ENCODE measurements at places on chromosomes 13 and 19. TPM values are rescaled to one million over a fixed set of nuclear protein-coding genes. Genes with fewer than 3 reads are reported as not detected.

The MATK gene
- total RNA-seq: 2.4 TPM

The ZNF565 gene
- total RNA-seq: 3.4 TPM

The IFNL1 gene
- not detected for total RNA-seq

The ZNF763 gene
- total RNA-seq: 7.8 TPM

The THSD8 gene
- total RNA-seq: 4.4 TPM

The REXO1 gene
- 43.0 TPM for total RNA-seq

The TGFBR3L gene
- total RNA-seq: not detected

The GJB2 gene
- 39.0 TPM for total RNA-seq

The LYL1 gene
- total RNA-seq: 2.0 TPM

The LILRB1 gene
- total RNA-seq: 2.5 TPM

The GFY gene
- total RNA-seq: not detected

The ZFP36 gene
- total RNA-seq: 152 TPM

The CACNG7 gene
- total RNA-seq: not detected

The ZNF442 gene
- total RNA-seq: 1.6 TPM

The ZFP82 gene
- 1.6 TPM for total RNA-seq

The TEX26 gene
- not detected for total RNA-seq

The INSL3 gene
- not detected for total RNA-seq

The JAK3 gene
- total RNA-seq: 2.7 TPM

The AMER2 gene
- 0.08 TPM for total RNA-seq

The FRY gene
- total RNA-seq: 10.3 TPM

The FCER2 gene
- total RNA-seq: 0.64 TPM

The KIR2DL4 gene
- total RNA-seq: 0.49 TPM

The SMAD9 gene
- 9.7 TPM for total RNA-seq

The ZNF587 gene
- total RNA-seq: 50.5 TPM

The HIPK4 gene
- total RNA-seq: not detected

Measured in left colon (tissue), 2 donors.